Neural crest cell (in vitro differentiated cells): ENCODE measurements at places on chromosomes 11 and 22. TPM values are rescaled to one million over a fixed set of nuclear protein-coding genes. Genes with fewer than 3 reads are reported as not detected.

CHEK1 gene
- total RNA-seq = 105 and 106 TPM in 2 replicates

DNA sequence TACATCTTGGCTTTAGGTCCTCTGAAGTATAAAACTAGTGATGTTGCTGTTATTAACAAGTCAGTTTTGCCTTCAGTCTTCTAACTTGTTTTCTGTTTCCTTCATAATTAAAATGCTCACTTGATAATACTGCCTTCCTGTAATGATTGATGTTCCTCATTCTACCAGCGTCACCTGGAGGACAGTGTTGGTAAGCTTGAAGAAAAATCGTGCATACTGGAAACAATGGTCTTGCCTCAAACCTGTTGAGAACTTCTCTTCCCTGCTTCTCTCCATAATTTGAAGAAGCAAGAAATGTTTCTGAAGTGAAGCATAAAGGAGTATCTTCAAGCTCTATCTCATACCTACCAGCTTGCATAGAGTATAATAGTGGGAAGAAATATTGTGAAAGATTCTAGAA is 3.0 kb downstream of the YWHAH start:
- H3K4me1 ChIP-seq = peaks cover 24% of the 10 kb centered on the region
- H3K36me3 ChIP-seq = peaks cover 9% of the 10 kb centered on the region
- DNase-seq = no peak
- peak overlapping the region; percentile 68 for H3K4me3 ChIP-seq

GRCh38 chr11:75105462-75105925 is 8.8 kb upstream of the OR2AT4 start:
- peaks cover 4% of the 10 kb centered on the region for H3K27me3 ChIP-seq
- no peaks in the 10 kb centered on the region for H3K36me3 ChIP-seq
- DNase-seq = peak; percentile 22
- H3K27ac ChIP-seq = no peak overlapping the region
- H3K4me3 ChIP-seq = no peak overlapping the region

GRCh38 chr11:121654259-121654842 is 201.6 kb upstream of the SORL1-AS1 start:
- no peaks in the 10 kb centered on the region for H3K36me3 ChIP-seq
- H3K4me1 ChIP-seq = peaks cover 39% of the 10 kb centered on the region

OR4C11 gene
- total RNA-seq = not detected in 2 replicates

DNA sequence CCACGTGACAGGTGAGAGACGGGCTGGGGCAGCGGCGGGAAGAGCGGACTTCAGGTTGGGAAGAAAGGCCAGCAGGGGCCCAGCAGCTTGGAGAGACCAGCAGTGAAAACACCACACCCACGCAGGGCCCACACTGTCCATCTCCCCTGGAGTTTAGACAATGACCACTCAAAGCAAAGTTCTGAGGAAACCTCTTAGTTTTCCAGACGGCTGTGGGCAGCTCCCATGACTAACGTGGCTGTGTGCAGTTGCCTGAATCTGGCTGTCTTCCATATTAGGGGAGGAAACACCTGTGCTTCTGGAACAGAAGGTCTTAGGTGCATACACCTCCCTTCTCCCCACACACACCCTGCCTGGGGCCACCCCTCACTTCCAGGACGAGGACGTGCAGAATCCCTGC is 70.6 kb upstream of the TTLL12 start:
- no peak for DNase-seq
- no peaks in the 10 kb centered on the region for H3K36me3 ChIP-seq
- H3K27ac ChIP-seq = no peak overlapping the region
- H3K4me3 ChIP-seq = no peak overlapping the region

GRCh38 chr22:46861468-46862367 is 99.3 kb downstream of the TBC1D22A start:
- H3K4me3 ChIP-seq = no peak overlapping the region
- H3K36me3 ChIP-seq = peaks cover 18% of the 10 kb centered on the region
- no peaks in the 10 kb centered on the region for H3K27me3 ChIP-seq
- H3K27ac ChIP-seq = no peak overlapping the region
- H3K4me1 ChIP-seq = no peaks in the 10 kb centered on the region

DNA sequence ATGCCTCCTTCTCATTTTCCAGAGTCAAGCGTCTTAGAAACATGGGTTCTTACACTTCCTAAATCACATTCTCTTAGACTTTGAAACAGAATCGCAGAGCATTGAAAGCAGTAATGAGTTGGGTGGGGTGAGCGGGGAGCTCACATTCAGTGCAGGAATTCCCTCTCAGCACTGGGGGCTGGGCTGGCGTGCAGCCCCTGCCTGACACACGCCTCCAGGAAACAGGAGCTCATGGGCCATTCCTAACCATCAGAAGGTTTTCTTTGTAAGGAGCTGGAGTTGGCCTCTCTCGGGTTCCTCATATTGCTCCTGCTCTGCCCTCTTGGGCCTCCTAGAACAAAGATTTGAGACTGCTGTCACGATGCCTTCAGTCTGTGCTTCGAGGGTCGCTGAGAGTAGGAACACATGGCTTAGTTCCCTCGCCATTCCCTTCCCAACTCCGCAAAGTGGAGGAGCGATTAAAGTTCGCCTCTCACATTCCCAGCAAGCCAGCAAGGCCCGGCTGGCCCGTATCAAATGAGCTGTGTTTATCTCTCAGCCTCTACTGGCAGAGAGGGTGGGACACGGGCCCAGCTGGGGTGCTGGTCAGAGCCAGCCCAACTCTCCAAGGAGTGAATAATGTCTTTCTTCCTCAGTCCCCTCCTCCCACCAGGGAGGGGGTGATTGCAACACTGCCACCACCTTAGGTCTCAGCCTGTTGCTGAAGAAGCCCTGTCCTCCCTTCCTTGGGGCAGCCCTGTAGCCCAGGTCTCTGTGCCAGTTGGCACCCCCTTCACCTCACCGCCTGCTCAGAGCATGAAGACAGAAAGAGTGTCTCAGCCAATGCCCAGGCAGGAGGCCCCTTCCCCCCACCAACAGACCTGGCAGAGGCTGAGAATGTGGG is 10.4 kb downstream of the CHRDL2 start:
- no peak overlapping the region for H3K4me3 ChIP-seq
- DNase-seq = no peak
- H3K27ac ChIP-seq = peak overlapping the region; percentile 82
- H3K36me3 ChIP-seq = no peaks in the 10 kb centered on the region
- peaks cover 13% of the 10 kb centered on the region for H3K4me1 ChIP-seq

BATF2 gene
- 0.21 and 0.30 TPM in 2 replicates for total RNA-seq

DNA sequence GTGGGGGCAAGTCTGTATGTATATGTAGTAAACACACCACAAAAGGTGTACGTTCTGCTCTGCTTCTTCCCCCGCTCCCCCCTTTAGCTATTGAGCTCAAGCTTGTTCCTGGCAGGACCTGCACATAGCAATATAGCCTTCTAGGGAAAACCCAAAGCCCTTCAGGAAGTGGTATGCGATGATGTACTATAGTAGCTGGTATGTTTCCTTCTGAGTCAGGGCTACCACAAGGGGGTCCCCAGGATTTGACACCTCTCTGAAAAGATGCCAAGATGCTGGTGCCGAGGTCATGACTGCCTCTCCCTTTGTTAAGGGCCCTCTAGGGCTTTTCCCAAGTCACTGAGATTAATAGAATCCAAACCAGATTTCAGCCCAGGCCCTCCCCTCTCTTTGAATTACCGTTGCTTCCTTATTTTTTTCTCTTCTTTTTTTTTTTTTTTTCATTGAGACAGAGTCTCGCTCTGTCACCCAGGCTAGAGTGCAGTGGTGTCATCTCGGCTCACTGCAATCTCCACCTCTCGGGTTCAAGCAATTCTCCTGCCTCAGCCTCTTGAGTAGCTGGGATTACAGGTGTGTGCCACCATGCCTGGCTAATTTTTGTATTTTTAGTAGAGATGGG is 268.4 kb downstream of the ETS1 start:
- DNase-seq = no peak
- no peaks in the 10 kb centered on the region for H3K27me3 ChIP-seq
- H3K4me3 ChIP-seq = no peak overlapping the region
- H3K36me3 ChIP-seq = peaks cover 10% of the 10 kb centered on the region
- peaks cover 22% of the 10 kb centered on the region for H3K4me1 ChIP-seq

DNA sequence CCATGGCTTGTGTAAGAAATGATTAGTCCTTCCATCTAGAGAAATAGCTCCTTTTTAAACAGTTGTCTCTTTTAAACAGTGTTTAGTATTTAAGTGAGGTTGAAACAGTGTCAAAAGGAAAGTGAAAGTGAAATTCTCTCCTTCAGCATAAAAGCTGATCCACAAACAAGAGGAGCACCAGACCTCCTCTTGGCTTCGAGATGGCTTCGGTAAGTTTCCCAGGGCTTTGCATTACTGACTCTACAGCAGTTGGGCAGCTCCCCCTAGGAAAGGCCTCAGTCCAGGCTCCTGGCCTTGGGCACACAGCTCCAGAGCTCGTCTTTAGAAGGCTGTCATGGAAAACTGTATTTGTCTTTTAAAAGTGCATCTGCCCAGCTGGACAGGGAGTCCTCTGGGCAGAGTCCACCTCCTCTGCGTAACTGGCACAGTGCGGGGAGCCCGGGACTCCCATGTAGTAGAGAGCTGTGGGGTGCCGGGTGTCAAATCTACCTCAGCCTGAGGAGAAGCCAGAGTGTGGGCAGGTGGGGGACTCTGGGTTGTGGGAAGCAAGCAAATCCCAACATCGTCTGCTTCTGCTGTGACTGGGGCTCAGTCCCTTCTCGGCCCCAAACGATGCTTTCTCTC is at the start of gene PLAAT4:
TSS of gene PLAAT4 (plus strand) at position 140 of the 624 bp plus-strand sequence. CDS start at position 201, 61 bp downstream.
- no peak within 1 kb of the TSS for H3K4me3 ChIP-seq
- no peaks in the 10 kb centered on the region for H3K4me1 ChIP-seq
- H3K36me3 ChIP-seq = no peaks in the 10 kb centered on the region
- no peak for DNase-seq

- peak; percentile 37 for DNase-seq
- peak overlapping the region; percentile 72 for H3K27ac ChIP-seq
- no peaks in the 10 kb centered on the region for H3K36me3 ChIP-seq
- peak overlapping the region; percentile 8 for H3K4me3 ChIP-seq
- H3K27me3 ChIP-seq = peaks cover 6% of the 10 kb centered on the region
Measured at GRCh38 chr11:71580057-71581003, 2.3 kb downstream of the KRTAP5-11 start.

POU2F3 gene
- not detected in 2 replicates for total RNA-seq

NLRP6 gene
- total RNA-seq = not detected in 2 replicates

DSCAML1 gene
- total RNA-seq = 0.09 and 0.25 TPM in 2 replicates

- peaks cover 7% of the 10 kb centered on the region for H3K27me3 ChIP-seq
- H3K4me3 ChIP-seq = no peak overlapping the region
- DNase-seq = no peak
Measured at GRCh38 chr22:50568626-50569025, 5.9 kb upstream of the SYCE3 start.

SCN4B gene
- 2.0 and 2.4 TPM in 2 replicates for total RNA-seq

DNA sequence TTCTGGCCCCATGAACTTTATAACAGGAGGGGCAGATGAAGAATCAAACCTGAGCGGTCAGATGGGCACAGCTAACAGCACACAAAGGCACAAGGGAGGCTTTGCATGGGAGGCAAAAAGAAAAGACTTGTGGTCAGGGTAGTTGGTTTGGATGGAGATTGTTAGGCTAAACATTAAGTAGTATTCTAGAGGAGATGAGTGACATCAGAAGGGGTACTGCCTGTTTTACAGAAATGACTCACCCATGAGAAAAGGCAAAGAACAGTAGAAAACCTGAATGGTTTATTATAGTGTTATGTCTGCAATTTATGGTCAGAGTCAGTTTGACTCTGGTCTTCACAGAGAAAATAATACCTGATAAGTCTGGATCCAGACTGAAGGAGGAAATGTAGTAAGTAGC is 129.8 kb upstream of the KIRREL3 start:
- no peak for DNase-seq
- H3K4me1 ChIP-seq = no peaks in the 10 kb centered on the region
- no peaks in the 10 kb centered on the region for H3K36me3 ChIP-seq
- H3K27me3 ChIP-seq = peaks cover 4% of the 10 kb centered on the region

DNA sequence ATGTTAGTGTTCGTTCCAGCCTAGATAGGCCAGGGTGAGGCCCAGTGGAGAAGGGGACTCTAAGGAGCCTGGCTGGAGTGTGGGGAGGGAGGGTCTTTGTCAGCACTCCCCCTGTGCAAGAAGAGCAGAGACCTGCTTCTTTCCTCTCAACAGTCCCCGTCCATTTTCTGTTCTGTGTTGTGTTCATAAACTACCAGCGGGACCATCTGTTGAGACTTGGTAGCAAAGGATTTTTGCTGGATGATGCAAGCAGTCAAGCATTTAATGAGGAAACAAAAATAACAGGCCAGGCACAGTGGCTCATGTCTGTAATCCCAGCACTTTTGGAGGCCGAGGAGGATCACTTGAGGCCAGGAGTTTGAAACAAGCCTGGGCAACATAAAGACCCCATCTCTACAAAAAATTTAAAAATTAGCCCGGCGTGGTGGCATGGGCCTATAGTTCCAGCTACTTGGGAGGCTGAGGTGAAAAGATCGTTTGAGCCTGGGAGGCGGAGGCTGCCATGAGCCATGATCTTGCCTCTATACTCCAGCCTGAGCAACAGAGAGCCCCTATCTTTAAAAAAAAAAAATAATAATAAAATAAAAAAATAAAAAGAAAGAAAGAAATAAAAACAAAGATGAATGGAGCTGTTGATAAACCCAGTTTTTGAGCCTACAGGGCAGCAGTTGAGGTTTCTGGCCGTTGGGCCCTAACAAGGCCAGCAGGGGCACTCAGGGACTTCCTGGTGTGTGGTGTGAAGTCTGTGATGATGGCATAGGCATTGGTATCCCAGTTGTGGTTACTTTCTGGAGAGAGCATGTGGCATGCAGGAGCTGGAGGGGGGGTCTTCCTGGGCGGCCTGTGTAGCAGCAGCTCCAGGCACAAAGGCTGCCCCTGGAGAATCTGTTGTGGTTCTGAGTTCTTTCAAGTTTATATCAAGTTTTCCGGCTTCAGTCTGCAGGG is 1.7 kb upstream of the TXNRD2 start:
- peak overlapping the region; percentile 98 for H3K27ac ChIP-seq
- H3K4me1 ChIP-seq = peaks cover 44% of the 10 kb centered on the region
- no peak for DNase-seq
- H3K27me3 ChIP-seq = no peaks in the 10 kb centered on the region

MUC6 gene
- not detected in 2 replicates for total RNA-seq

DNA sequence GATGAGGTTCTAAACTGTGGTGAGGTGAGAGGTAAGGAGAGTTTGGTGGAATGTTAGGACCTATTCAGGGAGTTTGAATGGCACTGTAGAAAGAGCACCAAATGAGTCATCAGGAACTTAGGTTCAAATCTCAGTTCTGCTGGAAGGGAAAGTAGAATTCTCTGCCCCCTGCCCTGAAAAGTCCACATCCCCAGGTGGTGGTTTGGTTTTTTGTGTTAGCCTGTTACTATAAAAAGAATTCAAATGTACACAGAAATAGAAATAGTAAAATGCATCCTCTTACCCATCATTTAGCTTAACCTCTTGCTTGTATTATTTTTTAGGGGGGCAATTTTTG is 20.2 kb downstream of the PPFIBP2 start:
- no peak overlapping the region for H3K27ac ChIP-seq
- peaks cover 4% of the 10 kb centered on the region for H3K4me1 ChIP-seq
- H3K27me3 ChIP-seq = peaks cover 12% of the 10 kb centered on the region
- H3K36me3 ChIP-seq = no peaks in the 10 kb centered on the region
- DNase-seq = no peak

GRCh38 chr11:46414879-46415278 is 23.3 kb upstream of the CHRM4 start:
- no peak overlapping the region for H3K4me3 ChIP-seq
- DNase-seq = no peak
- H3K27ac ChIP-seq = no peak overlapping the region
- H3K27me3 ChIP-seq = no peaks in the 10 kb centered on the region
- H3K36me3 ChIP-seq = peaks cover 4% of the 10 kb centered on the region
